ENCODE measurements at places on chromosomes 11 and 22. TPM values are rescaled to one million over a fixed set of nuclear protein-coding genes. Genes with fewer than 3 reads are reported as not detected.

- no peak for DNase-seq
Observed at GRCh38 chr11:47393163-47394049, 15.0 kb upstream of the SLC39A13 start.

The INS gene
- total RNA-seq, result 0.62 TPM

The NAT10 gene
- 70.8 TPM for total RNA-seq

DNA sequence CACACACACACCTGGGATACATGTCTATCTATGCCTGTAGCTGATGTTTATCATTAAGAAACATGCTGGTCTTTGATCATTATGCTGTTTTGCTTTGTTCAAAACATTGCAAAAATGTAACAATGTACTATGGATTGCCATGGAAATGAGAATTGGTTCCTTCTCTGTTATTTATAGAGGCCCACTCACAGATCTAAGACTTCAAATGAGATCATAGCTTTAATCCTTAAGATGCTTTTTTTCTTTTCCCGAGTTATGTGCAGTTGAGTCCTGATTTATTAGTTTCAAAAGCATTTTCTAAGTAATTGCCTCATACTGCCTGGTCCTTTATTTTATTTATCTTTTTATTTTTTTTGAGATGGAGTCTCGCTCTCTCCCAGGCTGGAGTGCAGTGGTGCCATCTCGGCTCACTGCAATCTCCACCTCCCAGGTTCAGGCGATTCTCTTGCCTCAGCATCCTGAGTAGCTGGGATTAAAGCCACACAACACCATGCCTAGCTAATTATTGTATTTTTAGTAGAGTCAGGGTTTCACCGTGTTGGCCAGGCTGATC is 131.4 kb downstream of the LUZP2 start:
- DNase-seq, result no peak

GRCh38 chr11:65880844-65881421 is 1.3 kb downstream of the CTSW start:
- no peak for DNase-seq

The OR5P2 gene
- total RNA-seq, result not detected

DNA sequence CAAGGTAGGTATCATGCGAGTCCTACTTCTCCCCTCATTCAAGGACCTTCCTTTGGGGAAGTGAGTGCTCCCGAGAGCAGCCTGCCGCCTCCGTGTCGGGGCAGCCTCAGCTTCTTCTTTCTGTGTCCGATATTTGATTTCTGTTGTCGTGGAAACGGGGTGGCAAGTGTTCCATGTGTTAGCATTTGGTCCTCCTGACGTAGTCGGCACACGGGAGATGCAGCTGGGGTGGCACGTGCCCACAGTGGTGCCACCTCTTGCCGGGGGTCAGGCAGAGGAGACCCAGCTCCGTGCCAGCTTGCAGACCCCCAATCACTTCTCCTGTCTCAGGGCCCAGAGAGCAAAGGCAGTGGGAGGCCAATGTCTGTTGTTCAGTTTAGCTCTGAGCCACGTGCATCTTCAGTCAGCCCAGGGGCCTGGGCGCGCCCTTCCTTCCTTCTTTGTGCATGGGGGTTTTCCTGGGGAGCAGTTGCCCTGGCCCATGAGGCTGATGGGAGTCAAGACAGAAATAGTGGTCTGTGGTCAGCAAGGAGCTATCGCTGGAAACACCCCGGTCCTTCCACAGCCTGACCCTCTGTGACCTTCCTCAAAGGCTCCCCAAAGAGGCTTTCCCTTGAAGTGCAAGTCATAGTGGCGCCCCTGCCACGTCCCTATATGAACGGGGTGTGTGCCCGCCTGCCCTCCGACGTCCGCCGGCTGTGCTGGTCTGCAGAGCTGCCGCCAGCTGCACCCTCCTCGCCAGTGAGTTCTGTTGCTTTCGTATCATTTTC is 44.5 kb downstream of the PARVB start:
- no peak for DNase-seq

- DNase-seq, result no peak
Observed at GRCh38 chr11:76069001-76069400, 137.3 kb downstream of the WNT11 start.

GRCh38 chr11:91066456-91067047 is 843.7 kb upstream of the CHORDC1 start:
- DNase-seq, result no peak

The ADAMTS8 gene
- 9.9 TPM for total RNA-seq

- no peak for DNase-seq
Observed at GRCh38 chr11:41245184-41245583, 214.3 kb downstream of the LRRC4C start.
